ENCODE measurements at places on chromosomes 11 and 22.

GRCh38 chr22:44543362-44543761 lies 45.3 kb upstream of the RTL6 start:
- DNase-seq, result no peak

DNA sequence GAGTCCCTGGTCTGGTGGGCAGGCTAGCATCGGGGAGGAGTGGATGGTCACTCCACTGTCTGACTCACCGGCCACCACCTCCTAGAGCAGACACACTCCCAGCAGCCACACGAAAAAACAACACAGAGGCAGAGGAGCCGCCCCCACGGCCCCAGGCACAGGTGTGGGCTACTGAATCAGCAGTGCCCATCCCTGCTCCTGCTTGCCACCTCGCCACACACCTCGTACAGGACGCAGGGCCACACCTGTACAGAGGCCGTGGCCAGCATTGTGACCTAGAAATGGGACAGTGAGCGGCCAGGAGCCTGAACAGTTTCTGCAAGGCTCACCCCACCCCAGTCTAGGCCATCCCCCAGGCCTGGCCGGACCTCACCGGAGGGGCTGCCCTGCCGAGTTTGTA lies 14.0 kb downstream of the TRIM29 start:
- DNase-seq, result no peak

DNA sequence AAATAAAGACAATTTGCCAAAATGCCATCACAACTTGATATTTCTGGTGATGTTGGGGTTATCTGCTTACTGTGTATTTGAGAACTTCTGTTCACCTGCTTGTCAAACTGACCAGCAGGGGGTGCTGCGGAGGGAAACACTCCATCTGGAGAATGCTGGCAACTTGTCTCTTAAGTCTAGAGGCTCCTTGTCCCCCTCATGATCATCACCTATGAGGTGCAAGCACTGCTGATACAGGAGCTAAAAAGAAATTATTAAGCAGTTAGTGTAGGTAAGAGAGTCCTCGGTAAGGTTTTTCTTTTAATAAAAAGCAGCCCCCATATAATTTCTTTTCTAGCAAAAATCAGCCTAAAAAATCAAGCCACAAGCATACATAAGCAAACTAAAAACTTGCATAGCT lies 32.7 kb upstream of the GLYATL1B start:
- peak; percentile 1 for DNase-seq

DNA sequence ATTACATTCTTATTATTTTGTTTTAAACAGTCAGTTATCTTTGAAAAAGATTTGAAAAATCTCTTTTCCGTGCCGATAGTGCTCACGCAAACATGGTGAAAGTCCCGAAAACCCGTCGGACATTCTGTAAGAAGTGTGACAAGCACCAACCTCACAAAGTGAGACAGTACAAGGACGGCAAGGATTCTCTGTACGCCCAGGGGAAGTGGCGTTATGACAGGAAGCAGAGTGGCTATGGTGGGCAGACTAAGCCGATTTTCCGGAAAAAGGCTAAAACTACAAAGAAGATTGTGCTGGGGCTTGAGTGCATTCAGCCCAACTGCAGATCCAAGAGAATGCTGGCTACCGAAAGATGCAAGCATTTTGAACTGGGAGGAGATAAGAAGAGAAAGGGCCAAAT lies 28.7 kb upstream of the CTSD start:
- no peak for DNase-seq

- no peak for DNase-seq
Measured at GRCh38 chr11:31598454-31598853, 88.9 kb downstream of the ELP4 start.

DNA sequence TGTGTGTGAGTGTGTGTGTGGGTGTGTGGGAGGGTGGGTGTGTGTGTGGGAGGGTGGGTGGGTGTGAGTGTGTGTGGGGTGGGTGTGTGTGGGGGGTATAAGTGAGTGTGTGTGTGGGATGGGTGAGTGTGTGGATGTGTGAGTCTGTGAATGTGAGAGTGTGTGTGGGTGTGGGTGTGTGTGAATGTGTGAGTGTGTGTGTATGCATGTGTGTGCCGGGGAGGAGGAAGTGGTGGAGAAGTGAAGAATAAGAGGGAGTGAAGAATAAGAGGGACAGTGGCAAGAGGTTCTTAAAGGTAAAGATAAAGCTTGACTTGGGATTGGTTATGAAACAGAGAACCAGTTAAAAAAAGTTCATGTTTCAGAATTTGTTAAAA lies 54.0 kb downstream of the PRR5L start:
- no peak for DNase-seq

DNA sequence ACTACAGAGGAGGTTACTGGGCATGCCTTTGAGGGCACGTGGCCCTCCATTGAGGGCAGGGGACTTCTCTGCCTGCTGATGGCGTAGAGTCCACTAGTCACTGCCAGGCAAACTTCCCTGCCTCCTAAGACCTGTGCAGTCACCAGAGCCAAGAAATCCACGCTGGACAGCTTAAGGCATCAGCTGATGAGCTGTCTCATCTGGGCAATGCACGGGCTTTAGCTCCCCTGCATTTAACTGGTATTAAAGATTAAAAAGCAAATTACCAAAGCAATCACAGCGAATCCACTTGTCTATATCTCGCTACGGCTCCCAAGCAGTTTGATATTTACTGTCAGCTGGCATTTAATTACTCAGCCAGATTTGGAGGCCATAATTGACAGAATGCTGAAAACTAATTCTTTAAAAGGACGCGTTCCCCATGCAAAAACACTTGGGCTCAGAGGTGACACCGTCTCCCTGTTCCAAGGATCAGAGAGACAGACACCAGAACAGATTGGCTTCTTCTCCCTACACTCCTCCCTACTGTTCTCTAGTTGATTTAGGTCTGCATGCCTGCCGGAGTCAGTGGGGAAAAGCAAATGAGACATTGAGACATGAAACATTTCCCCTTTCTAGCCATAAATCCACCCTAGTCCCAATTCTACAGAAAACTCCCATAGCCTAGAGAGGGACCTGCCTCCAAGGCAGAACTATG lies 68.5 kb downstream of the SPATA19 start:
- DNase-seq, result no peak

GRCh38 chr11:122085712-122086111 lies 30.3 kb downstream of the BLID start:
- DNase-seq, result no peak

DNA sequence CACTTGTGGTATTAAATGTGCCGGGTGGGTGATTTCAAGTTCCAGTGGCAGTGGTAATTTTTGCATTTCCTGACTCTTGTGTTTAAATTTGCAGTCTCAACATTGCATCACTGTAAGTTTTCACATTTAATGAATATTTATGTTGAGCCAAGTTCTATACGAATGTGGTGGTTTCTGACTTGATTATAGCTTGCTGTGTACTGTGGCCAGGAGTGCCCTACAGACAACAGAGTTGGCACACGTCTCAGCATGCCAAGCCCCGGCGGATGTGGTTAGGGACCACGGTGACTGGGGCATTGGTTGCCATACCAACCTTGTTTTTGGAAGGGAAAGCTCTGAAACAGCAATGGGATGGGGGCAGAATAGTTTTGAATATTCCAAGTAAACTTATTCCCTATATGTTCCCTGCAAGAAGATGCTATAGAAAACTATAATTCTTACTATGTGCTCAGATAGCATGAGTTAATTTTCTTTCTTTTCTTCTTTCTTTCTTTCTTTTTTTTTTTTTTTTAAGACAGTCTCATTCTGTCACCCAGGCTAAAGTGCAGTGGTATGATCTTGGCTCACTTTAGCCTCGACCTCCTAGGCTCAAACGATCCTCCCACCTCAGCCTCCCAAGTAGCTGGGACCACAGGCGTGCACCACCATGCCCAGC lies 16.0 kb downstream of the ZNRF3 start:
- DNase-seq, result no peak

- no peak for DNase-seq
Measured at GRCh38 chr11:79414644-79415317, 26.0 kb downstream of the TENM4 start.

DNA sequence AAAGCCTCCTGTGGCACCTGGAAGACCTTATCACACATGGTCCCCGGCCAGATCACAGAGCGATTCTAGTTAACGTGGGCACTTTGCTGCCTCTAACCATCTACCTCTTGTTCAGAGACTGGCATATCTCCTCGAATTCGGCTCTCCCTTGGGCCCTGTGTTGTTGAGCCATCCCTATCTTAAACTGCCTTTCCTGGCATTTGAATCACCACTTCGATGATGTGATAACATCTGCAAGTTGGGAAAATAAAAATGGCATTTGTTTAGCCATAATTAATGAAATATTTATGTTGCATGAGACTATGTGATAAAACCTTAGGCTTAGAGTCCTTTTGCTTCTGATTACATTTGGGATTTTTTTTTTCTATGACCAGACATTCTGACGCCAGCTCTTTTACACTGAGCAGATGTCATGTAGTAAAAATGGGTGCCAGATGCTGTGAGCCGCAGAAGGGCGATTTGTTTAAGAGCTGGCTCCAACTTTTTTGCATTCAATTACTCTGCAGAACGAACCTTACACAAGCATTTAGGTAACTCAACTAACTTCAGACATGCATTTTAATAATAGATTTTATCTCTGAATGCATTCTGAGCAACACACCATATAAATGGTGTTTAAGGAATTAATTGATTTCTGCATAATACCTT lies 58.5 kb upstream of the PARVA start:
- peak; percentile 98 for DNase-seq

- no peak for DNase-seq
Measured at GRCh38 chr11:131248588-131248987, 121.8 kb upstream of the NTM start.

DNA sequence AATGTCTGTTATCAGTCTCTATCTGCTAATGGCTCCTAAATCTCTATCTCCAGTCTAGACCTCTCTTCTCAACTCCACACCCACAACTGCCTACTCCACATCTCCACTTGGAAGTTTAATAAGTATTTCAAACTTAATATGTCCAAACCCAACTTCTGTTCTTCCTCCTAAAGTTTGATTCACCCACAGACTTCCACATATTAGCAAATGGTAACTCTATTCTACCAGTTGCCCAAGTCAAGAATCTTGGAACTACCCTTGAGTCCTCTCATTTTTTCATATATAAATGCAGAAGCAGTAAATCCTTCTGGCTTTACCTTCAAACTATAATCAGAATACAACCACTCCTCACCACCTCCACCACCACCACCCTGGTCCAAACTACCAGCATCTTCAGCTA lies 6.7 kb upstream of the JAML start:
- DNase-seq, result no peak

DNA sequence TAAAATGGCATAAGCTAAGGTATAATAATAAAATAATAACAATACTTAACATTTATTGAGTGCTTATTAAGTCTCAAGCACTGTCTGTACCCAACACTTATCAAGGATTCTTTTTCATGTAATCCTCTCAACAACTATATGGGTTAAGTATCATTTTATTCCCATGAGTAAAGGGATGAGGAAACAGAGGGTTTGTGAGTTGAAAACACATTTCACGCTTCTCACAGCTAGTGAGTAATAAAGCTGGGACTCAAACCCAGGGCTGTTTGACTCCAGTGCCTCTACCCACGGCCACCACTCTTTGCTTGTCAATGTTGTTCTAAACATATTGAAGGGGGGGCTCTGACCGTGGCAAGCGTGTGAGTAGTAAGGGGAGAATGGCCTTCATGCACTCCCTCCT lies 8.7 kb downstream of the CD3E start:
- no peak for DNase-seq

GRCh38 chr11:74948898-74949752 lies at the start of the genes SPCS2 and XRRA1:
SPCS2 (plus strand) TSS chr11:74949266; CDS start chr11:74949286, 20 bp downstream.
XRRA1 (minus strand) TSS chr11:74949091; CDS start chr11:74940878, 8,213 bp downstream.
- DNase-seq, result peak; percentile 90

DNA sequence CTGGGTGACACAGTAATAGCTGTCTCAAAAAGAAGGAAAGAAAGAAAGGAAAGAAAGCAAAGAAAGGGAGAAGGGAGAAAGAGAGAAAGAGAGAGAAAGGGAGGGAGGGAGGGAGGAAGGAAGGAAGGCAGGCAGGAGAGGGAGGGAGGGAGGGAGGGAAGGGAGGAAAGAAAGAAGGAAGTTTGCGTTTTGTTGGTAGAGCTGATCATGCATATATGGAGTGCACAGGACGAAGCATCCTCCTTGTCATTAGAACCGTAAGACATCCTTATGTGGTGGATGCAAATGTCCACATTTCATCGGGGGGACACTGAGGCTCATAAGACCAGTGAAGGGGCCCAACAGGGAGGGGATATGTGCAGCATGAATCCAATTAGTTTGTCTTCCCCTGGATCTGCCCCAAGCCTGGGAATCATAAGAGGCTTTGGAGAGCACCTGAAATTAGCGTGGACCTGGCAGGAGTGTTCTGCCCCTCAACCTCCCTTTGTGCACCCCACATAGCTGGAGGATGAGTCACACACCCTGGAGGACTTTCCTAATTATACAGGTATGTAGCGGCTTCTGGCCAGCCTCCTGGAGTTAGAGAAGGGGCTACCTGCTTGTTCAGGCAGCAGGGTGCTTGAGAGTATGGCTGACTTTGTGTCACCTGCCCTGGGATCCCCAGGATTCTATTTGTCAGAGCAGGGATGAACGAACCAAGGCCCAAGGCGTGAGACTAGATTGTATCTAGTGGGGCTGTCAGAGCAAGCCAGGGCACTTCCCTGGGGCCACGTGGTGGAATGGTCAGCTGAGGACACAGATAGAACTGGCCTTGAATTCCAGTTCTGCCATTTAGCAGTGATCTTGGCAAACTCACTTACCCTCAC lies 119.7 kb upstream of the CD82 start:
- DNase-seq, result no peak

GRCh38 chr11:60310407-60310998 lies 16.6 kb upstream of the MS4A6E start:
- DNase-seq, result no peak

DNA sequence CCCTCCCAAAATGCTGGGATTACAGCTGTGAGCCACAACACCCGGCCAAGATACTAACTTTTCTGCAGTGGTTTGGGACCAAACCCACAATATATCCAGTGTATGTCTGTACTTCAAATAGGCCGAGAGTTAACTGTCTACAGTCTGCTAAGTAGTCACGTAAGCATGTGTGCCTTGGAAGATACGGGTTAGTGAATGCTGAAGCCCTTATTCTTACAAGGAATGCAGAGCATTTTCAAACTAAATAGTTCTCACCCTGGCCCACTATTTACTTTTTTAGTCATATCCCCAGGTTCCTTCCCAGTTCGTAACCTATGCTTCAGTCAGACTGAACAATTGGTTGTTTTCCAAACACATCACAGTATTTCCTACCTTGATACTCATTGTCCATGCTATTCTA lies 176.0 kb downstream of the WNT11 start:
- no peak for DNase-seq

DNA sequence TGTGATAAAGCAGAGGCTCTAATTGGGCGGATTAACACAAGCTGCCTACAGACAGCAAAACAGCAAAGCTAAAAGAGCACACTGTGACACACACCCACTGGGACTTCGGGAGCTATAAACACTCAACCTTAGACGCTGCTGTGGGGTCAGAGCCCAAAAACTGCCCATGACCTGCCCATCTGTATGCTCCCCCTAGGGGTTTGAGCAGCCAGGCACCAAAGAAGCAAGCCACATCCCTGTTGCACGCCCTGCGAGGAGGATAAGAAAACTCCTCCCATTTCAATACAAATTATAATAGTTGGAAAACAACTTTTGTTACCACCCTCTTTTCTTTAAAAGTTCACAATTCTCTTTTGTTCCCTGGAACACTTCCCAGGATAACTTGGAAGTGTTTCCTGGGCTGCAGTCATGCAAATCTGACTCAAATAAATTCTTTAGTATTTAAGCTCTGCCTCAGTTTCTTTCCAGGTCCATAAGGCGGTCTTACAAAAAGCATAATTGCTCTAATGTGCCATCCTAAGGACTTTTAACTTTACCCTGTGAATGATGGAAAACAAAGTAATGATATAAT lies 86.4 kb downstream of the DLG2 start:
- DNase-seq, result no peak
